ENCODE measurements at places on chromosomes 1 and 21.

DNA sequence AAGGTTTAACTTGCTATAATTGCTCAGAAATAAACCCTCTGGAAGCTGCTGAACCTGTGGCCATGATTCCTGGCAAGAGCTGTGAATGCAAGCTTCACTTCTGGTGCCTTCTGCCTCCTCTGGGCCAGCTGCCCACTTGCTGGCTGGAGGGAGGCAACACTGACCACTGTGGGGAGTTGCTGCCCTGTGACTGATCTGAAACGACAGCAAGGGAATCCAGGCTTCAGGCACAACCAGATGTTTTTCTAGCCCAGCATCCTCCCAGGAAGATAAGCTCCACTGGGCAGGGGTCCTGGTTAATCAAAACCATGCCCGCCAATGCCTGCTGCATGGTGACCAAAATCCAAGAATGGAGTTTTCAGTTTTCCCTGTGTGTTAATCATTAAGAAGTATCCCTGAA, 180.0 kb upstream of the HMGB4 start:
- DNase-seq: no peak

DNA sequence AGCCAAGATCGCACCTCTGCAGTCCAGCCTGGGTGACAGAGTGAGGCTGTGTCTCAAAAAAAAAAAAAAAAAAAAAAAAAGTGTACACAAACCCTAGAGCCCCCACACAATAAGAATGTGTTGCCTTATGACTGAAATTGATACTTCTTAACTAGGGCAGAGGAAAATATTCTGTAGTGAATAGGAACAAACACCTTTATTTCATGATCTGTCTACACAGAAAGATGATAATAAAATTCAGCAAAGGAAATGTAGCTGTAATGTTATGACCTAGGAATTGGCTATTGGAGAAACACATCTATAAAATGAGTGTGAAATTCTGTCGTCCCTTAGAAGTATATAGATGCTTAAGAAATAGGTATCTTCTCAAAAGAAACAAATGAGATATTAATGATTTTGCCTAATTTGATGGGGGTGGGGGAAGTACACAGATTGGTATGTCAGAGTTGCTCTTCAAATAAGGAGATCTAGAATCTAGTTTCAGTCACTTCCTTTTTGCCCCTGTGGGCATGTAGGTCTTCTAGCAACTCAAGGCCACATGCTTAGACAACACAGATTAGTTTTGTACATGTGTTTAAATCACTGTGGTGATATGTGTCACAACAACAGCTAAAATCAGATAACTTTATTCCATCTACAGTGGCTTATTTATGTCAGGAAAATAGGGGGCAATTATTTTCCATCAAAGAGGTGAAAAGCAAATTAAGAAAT, 10.7 kb upstream of the GPR25 start:
- no peak for DNase-seq

- DNase-seq: no peak
Observed at GRCh38 chr21:39224930-39225329, 41.7 kb upstream of the PSMG1 start.

DNA sequence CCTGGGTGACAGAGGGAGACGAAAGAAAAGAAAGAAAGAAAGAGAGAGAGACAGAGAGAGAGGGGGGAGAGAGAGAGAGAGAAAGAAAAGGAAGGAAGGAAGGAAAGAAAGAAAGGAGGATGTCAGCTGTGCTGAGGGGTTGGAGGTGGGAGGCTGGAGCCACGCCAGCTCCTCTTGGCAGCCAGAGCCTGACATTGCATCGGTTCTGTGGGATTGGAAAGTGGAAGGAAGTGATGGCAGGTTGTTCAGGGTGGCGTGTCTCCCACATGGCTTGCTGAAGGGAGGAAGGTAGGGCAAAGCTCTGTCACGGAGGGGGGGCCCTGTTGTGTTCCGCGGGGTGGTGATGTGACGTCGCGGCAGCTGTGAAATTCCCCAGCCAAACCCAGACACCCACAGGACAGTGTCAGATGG, 30.7 kb downstream of the EIF2D start:
- DNase-seq: peak; percentile 46
